ENCODE measurements at places on chromosomes 3 and 15.

GRCh38 chr3:119681279-119681678, 4.1 kb upstream of the COX17 start:
- DNase-seq, result no peak

- no peak for DNase-seq
Measured at GRCh38 chr3:48084170-48084569, 68.0 kb upstream of the MAP4 start.

DNA sequence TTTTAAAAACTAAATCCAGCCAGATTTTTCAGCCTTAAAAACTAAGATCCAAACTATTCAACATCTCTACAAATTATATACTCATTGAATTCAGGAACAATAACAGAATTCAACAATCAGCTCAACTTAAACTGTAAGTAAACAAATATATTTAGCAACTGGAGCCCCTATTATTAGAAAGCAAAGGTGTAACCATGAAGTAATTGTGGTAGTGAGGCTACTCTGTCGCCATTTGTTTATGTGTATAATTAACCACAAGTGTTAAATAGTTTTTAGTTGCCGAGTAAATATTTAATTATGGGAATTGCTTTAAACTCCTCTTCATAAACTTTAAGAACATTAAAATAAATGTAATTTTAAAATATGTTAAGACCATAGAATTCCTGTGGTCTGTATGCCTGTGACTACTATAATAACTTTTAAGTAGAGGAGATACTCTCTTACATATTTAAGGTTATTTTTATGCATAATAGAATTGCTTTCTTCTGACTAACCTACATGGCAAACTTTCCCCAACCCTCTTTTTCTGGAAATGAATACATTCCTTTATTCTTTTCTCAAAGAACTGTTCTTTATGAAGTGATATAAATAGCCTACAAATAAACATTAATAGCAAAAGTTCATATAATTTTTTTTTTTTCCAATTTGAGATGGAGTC, 51.2 kb downstream of the MFN1 start:
- no peak for DNase-seq

DNA sequence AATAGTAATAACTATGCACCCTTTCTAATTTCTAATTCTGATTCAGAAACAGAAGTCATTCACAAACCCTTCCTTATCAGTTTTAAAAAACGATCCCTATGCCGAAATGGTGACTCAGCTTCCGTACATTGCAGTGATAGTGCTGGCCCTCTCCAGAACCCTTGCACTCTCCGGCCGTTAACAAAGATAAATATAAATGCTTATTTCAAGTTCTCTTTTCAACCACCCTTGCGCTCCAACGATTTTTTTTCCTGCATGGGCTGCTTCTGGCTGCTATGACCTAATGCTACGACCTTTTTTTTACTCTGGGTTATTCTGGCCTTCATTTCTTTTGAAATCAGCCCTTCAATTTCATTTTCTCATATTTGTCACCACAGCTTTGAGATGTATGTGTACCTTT, 646.2 kb downstream of the NTRK3 start:
- DNase-seq, result no peak

- no peak for DNase-seq
Measured at GRCh38 chr15:29456255-29456654, 186.6 kb upstream of the NSMCE3 start.

DNA sequence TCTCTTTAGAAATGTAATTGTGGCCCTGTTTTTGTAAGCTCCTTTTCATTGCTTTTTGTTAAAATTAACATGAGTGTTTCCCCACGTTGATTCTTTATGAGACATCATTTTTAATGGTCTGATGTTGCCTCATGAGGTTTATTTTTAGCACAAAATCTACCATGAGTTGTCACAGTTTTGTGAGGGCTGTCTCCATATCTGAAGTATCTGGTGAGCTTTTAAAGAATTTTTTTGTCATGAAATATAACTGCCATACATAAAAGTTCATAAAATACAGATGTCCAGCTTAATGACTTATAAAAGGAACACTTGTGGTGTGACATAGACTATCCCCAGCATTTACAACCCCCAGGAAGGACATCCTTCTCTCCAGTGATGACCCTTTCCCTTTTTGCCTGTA, 34.3 kb upstream of the CEMIP start:
- no peak for DNase-seq

DNA sequence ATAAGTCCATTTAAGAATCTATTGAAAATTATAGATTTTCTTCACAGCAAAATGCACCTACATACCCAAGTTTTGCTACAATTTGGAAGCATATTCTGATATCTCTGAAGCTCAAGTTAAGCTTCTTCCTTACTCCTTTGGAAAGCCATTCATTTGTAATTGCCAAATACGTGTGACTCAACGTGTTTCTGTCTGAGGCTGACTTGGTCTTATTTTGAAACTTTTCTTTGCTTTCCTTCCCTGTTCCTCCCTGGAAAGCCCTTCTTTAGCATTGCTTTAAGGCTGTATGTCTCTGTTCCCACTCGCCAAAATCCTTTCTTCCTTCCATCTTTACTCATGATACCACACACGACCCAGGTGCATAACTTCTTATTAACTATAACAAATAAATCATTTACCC, 232.0 kb downstream of the ZBBX start:
- no peak for DNase-seq

GRCh38 chr3:61589856-61590255, 28.5 kb downstream of the PTPRG start:
- DNase-seq, result no peak

DNA sequence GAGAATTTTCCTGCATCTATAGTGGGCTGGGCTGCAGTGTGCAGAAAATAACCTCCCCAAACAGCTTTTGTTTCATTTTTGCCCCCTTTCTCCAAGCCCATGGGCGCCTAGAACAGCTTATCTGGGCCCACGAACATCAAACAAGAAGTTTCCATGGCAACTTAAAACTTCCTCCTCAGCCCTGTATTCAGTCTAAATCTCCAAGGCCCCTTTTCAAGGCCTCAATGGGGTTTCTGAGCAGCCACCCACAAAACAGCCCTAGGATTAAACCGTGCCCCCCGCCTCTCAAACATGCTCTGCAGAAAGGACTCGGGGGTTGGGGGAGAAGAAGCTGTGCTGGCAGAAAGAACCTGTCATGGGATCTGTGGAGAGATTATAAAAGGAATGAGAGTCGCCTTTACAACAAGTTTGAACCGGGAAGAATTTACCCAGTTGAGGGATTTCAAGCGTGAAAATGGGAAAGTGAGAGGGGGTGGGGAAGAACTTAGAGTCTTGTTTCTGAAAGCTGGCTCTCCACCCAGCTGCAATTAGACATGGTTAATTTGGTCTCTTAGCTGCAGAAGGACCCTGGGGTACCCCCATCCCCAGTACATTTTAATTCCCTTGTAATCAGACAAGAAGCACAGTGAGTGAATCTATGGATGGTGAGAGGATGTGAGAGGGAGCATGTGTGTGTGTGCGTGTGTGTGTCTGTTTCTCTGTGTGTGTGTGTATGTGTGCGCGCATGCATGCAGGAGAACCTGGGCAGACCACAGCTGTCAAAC, 4.3 kb upstream of the FAM107A start:
- DNase-seq, result no peak

GRCh38 chr3:151206201-151206600, 3.2 kb upstream of the GPR171 start:
- DNase-seq, result no peak

DNA sequence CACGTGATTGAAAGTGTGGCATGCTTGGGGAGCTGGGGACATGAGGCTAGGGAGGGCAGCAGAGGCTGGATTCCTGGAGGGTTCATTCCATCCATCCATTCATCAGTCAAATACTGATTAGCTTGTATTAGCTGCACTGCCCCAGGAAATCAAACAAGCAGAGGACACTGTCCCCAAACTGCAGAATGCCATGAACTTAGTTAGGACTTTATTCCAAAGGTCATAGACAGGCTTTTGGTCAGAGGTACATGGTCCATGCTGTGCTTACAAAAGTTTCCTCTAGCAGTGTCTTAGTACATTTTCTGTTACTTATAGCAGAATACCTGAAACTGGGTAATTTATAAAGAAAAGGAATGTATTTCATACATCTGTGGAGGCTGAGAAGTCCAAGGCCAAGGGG, 47.7 kb downstream of the LMCD1 start:
- no peak for DNase-seq

DNA sequence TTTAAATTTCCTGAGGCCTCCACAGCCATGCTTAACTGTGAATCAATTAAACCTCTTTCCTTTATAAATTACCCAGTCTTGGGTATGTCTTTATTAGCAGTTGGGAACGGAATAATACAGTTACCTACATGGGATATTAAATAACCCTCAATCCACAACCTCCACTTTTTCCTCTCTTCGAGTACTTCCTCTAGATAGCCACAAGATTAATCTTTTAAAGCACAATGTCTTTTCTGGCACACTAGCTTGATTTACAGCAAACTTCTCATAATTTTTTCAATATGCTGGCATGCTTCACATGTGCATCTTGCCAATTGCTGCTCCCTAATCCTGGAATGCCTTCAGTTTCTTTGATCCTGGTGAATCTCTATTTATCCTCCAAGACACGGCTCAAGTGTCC, 92.2 kb downstream of the P2RY1 start:
- no peak for DNase-seq

GRCh38 chr3:194492001-194492400, 5.2 kb upstream of the ATP13A3 start:
- DNase-seq, result no peak

GRCh38 chr15:48636511-48636910, 9.0 kb downstream of the FBN1 start:
- no peak for DNase-seq

DNA sequence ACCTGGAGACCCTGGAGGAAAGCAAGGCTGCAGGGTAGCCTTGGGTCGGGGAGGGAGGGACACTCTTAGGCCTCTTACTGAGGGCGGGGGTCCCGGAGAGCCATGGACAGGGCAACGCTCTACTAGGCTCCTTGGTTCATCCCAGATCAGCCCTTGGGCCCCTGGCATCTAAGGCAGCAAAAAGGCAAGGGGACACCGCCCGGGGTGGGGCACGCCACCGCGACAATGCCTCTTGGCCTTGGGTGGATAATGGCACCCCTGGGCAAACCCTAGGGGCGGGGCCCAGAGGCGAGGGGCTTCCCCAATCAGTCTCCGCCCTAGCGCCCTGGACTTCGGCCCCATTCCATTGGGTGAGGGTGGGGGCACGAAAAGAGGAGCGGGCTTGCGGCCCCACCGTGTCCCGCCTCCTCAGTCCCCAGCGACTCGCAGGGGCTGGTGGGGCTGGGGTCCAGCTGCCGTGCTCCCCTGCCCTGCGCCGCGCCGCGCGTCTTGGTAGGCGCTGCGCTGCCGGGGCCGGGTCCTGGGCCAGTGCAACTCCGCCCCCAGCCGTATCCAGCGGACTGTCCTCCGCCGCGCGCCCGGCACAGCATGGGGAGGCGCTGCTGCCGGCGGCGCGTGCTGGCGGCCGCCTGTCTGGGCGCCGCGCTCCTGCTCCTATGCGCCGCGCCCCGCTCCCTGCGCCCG, at the start of gene CHST13:
Gene CHST13 (plus strand): TSS at position 411 of the 684 bp plus-strand sequence. CDS start 178 bp downstream, at position 589.
- no peak for DNase-seq

GRCh38 chr3:136171097-136171542, 25.0 kb downstream of the MSL2 start:
- no peak for DNase-seq

GRCh38 chr15:65404186-65404872, 18.4 kb downstream of the IGDCC4 start:
- DNase-seq, result no peak

- no peak for DNase-seq
Measured at GRCh38 chr3:157530637-157531300, 27.6 kb upstream of the VEPH1 start.

DNA sequence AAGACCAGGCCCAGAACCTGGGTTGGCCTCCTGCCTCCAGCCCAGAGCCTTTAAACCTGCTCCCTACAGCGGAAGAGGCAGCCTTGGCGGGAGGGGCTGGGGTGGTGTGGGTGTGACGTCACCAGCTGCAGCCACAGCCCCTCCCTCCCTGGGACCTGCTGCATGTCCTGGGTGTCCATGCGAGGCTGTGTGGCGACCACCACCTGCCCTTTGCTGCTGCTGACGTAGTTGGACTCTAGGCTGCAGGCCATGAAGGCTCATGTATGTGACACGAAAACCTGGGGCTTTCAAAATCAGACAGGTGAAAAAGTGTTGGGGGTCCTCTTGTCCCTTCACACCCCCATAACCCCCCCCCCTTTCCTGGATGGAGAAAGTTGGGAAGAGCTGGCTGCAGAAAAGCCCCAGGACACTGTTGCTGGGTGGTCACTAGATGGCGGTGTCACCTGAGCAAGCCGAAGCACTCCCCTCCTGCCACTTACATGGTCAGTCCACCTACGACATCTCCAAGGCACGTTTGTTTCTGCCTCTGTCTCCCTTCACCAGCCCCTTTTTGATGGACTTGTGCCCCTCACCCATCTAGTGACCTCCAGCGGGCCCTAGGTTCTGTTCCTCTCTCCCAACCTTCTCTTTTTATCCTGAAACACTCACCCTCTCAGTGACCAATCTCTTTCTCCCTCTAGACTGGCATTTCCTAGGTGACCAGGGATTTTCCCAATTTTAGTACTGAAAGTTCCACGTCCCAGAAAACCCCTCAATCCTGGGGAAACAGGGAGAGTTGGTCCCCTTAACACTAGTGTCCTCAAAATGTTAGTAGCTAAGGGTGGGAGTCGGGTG, 35.2 kb downstream of the SLC6A20 start:
- no peak for DNase-seq

- DNase-seq, result no peak
Measured at GRCh38 chr3:33918126-33918756, 119.8 kb downstream of the PDCD6IP start.

GRCh38 chr3:178079966-178080365, 456.3 kb upstream of the KCNMB2 start:
- DNase-seq, result no peak
